ENCODE measurements at places on chromosomes 2 and 18. TPM values are rescaled to one million over a fixed set of nuclear protein-coding genes. Genes with fewer than 3 reads are reported as not detected.

GRCh38 chr2:125696560-125696959 lies 959.4 kb upstream of the GYPC start:
- no peak for DNase-seq
- no peaks in the 10 kb centered on the region for H3K27me3 ChIP-seq
- H3K4me1 ChIP-seq: no peaks in the 10 kb centered on the region
- H3K4me3 ChIP-seq: no peak overlapping the region

DNA sequence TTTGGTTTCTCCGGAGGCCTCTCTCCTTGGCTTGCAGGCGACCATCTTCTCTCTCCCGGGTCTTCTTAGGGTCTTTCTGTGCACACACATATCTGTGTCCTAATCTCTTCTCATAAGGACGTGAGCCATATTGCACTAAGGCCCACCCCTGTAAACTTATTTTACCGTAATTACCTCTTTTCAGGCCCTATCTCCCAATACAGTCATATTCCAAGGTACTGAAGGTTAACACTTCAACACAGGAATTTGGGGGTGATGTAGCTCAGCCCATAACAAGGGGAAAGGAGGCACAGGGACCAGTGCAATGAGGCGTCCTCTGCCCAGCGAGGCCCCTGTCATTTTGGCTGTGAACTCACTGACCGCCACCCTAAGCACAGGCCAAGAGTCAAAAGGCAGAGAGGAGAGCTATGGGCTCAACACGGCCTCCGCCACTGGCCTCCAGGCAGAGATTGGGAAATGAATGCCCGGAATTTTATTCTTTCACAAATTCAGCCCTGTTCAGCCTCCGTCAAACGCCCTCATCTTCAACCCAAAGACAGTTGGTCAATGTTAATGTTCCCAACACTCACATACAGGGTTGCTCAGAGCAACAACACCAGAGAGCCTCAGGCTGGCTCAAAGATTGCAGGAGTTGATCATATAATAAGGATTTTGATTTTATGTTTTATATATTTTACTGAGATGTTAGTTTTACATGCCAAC lies 15.9 kb upstream of the NMUR1 start:
- no peak overlapping the region for H3K4me3 ChIP-seq
- no peak for DNase-seq
- peaks cover 9% of the 10 kb centered on the region for H3K27me3 ChIP-seq
- no peaks in the 10 kb centered on the region for H3K36me3 ChIP-seq

DNA sequence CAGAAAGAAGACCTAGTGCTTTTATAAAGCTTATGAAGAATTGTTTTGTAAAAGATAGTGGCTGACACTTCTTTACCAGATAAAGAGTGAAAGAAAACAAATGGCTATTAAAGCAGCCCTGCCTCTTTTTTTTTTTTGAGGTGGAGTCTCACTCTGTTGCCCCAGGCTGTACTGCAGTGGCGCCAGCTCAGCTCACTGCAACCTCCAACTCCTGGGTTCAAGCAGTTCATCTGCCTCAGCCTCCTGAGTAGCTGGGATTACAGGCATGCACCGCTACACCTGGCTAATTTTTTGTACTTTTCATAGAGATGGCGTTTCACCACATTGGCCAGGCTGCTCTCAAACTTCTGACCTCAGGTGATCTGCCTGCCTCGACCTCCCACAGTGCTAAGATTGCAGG lies 12.9 kb downstream of the ARPC2 start:
- H3K4me1 ChIP-seq: peaks cover 9% of the 10 kb centered on the region
- no peaks in the 10 kb centered on the region for H3K27me3 ChIP-seq
- DNase-seq: no peak
- peak overlapping the region; percentile 92 for H3K27ac ChIP-seq

GRCh38 chr18:13932285-13933025 lies 17.1 kb upstream of the MC2R start:
- H3K4me1 ChIP-seq: no peaks in the 10 kb centered on the region
- no peak overlapping the region for H3K27ac ChIP-seq
- H3K27me3 ChIP-seq: no peaks in the 10 kb centered on the region
- no peak overlapping the region for H3K4me3 ChIP-seq

KLHL14 gene
- total RNA-seq: not detected

MALL gene
- total RNA-seq: 1.6 TPM

IRS1 gene
- 21.1 TPM for total RNA-seq

FAM228A gene
- not detected for total RNA-seq

- peaks cover 45% of the 10 kb centered on the region for H3K4me1 ChIP-seq
- H3K27me3 ChIP-seq: no peaks in the 10 kb centered on the region
- peaks cover 2% of the 10 kb centered on the region for H3K36me3 ChIP-seq
- H3K4me3 ChIP-seq: no peak overlapping the region
- DNase-seq: peak; percentile 44
Measured at GRCh38 chr2:120861191-120861575, 125.5 kb downstream of the GLI2 start.

DNA sequence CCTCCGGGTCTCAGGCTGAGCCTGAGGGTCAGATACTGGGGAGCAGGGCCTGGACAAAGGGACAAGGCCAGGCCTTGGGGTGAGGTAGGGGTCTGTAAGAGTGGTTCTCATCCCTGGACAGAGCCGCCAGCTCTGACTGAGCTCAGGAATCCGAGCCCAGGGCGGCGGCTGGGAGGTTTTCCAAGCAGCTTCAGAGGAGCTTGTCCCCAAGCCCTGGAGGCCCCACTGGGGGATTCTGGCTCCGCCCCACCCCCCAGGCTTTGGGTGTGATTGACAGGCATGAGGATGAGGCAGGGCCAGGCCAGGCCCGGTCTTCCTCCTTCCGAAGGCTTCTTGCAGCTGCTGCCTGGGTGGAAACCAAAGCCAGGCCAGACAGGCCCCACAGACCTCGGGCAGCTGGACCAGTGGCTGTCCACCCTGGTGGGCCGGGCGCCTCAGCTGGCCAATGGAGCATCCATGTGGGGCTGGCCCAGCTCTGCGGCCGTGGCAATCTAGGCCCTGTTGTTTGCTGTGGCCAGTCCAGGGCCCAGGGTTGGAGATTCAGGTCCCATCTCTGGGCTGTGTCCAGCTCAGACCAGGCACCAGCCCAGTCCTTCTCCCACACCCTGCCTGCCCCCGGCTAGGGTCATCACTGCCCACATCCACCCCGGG lies 23.1 kb upstream of the GPC1 start:
- H3K4me1 ChIP-seq: no peaks in the 10 kb centered on the region
- DNase-seq: no peak
- H3K36me3 ChIP-seq: no peaks in the 10 kb centered on the region
- no peak overlapping the region for H3K27ac ChIP-seq
- H3K27me3 ChIP-seq: no peaks in the 10 kb centered on the region

- H3K36me3 ChIP-seq: no peaks in the 10 kb centered on the region
- no peak overlapping the region for H3K4me3 ChIP-seq
- H3K4me1 ChIP-seq: 0 out of 2 replicates have a peak, but pooled peaks cover 2% of the 10 kb centered on the region
- DNase-seq: peak; percentile 83
Measured at GRCh38 chr2:32963941-32964340, 17.2 kb downstream of the LTBP1 start.

GRCh38 chr2:138814123-138814898 lies 34.1 kb upstream of the NXPH2 start:
- no peaks in the 10 kb centered on the region for H3K27me3 ChIP-seq
- H3K4me3 ChIP-seq: no peak overlapping the region
- DNase-seq: no peak
- no peaks in the 10 kb centered on the region for H3K4me1 ChIP-seq

CTAGE1 gene
- under 0.01 TPM for total RNA-seq

STARD7 gene
- 138 TPM for total RNA-seq

- no peaks in the 10 kb centered on the region for H3K36me3 ChIP-seq
- no peak for DNase-seq
- H3K4me1 ChIP-seq: peaks cover 9% of the 10 kb centered on the region
- no peak overlapping the region for H3K4me3 ChIP-seq
- no peak overlapping the region for H3K27ac ChIP-seq
Measured at GRCh38 chr2:101063352-101064124, 61.4 kb downstream of the RPL31 start.

KLHL30 gene
- under 0.01 TPM for total RNA-seq

DNA sequence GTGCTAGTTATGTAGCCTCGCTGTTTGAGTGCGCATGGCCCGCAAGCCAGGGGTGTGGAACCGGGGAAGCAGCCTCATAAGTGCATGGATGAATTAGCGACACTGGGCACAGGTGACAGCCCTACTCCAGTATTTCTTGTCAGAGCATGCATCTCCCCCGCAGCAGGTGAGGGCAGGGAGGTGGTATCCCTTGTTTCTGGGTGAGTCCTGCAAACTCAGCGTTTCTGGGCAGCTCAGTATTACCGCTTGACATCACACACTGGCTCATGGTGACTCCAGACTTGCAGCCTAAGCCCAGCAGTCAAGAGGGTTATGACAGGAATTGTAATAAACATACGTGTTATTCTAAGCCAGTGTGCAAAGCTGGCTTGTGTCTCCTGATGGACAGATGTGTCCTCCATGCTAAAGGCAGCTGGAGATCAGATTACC lies 2.5 kb downstream of the CABLES1 start:
- peaks cover 29% of the 10 kb centered on the region for H3K4me1 ChIP-seq
- H3K36me3 ChIP-seq: peaks cover 5% of the 10 kb centered on the region
- peak overlapping the region; percentile 79 for H3K4me3 ChIP-seq
- no peak for DNase-seq

PPP4R1 gene
- total RNA-seq: 131 TPM

DNA sequence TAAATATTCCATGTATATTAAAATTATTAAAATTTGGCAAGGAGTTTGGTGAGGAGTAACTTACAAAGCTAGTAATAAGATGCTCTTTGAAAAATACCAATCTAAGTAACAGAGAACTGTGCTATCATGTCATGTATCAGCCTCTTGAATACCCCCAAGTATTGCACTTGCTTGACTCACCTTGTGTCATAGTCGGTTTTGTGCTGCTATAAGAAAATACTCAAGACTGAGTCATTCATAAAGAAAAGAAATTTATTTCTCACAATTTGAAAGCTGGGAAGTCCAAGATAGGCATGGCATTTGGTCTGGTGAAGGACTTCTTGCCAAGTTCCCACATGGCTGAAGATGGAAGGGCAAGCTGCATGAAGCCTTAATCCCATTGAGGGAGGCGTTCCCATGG lies 179.2 kb downstream of the MEMO1 start:
- no peak overlapping the region for H3K27ac ChIP-seq
- DNase-seq: peak; percentile 61
- no peaks in the 10 kb centered on the region for H3K4me1 ChIP-seq
- no peaks in the 10 kb centered on the region for H3K36me3 ChIP-seq
- H3K27me3 ChIP-seq: no peaks in the 10 kb centered on the region

Measured in IMR-90 (cell line).